ENCODE measurements at places on chromosomes 13 and 19.

GRCh38 chr13:25215253-25215575 lies 43.1 kb upstream of the AMER2 start:
- DNase-seq: no peak

- DNase-seq: no peak
Measured at GRCh38 chr13:106686163-106686562, 118.2 kb upstream of the ARGLU1 start.

GRCh38 chr19:4391306-4391693 lies 9.0 kb downstream of the SH3GL1 start:
- DNase-seq: no peak

- DNase-seq: no peak
Measured at GRCh38 chr13:89812856-89813255, 1534.6 kb upstream of the MIR17HG start.

DNA sequence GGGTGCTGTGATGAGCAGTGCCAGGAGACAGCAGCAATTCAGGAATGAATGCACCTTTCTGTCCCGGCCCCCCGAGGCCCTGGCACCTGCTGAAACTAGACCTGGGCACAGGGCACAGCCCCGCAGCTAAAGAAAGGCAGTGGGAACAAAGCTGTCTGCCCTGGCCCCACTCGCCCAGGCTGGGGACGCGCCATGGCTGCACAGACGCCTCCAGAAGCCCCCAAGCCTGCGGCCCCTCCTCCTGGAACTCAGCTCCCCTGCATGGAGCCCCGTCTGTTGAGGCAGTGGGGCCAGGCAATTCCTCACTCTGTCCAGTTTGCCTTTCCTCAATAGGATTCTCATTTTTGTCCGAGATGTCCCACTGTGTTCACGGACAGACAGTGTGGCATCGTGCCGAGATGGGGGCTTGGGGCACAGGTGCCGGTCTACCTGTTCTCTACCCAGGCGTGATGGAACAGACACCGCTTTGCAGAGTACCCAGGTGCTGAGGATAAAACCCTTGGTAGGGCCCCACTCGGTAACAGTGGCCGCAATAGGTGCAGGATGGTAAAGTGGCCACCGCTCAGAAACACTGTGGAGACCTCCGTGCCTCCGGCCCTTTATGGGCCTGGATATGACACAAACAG lies 146.5 kb upstream of the SOX1 start:
- no peak for DNase-seq
